ENCODE measurements at places on chromosomes 5 and 9.

GRCh38 chr5:96340357-96340756, 92.7 kb downstream of the PCSK1 start:
- peaks cover 5% of the 10 kb centered on the region for H3K27me3 ChIP-seq
- H3K4me1 ChIP-seq = no peaks in the 10 kb centered on the region
- no peak for DNase-seq

DNA sequence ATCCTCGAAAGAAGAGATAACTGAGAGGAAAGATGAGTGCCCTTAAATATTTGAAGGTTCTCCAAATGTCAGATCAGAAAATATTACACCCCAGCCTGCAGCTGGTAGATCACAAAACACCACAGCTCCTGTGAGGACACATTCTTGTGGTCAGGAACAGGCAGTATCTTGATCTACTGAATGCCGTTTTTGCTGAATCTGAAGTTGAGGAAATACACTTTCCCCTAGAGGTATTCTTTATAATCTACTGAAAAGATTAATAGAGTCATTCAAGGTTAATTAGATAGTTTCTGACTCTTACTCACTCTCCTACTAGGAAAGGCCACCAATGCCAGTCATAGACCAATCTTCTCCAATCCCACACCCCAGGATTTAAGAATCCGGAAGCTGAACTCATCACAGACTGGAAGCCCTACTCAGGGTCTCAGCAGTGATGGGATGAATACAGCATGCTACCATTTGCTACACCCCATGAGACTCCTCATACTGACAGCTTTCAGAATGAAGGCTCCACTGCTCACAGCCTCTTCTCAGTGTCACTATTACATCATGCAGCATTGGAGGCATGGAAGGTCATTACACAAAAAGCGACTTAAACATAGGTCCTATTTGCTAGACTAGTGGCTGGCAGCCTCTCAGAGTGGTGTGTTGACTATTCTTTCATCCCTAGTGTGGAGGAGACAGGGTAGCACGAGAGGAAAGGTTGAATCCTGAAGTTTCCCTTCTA, 143.9 kb upstream of the SLC1A3 start:
- no peaks in the 10 kb centered on the region for H3K27me3 ChIP-seq
- H3K4me1 ChIP-seq = no peaks in the 10 kb centered on the region
- no peaks in the 10 kb centered on the region for H3K36me3 ChIP-seq
- no peak overlapping the region for H3K4me3 ChIP-seq
- DNase-seq = no peak

- DNase-seq = no peak
- peaks cover 46% of the 10 kb centered on the region for H3K4me1 ChIP-seq
- H3K4me3 ChIP-seq = no peak overlapping the region
- H3K27me3 ChIP-seq = no peaks in the 10 kb centered on the region
- H3K36me3 ChIP-seq = no peaks in the 10 kb centered on the region
- no peak overlapping the region for H3K27ac ChIP-seq
Observed at GRCh38 chr5:132499440-132500243, 9.1 kb upstream of the IRF1 start.

- no peak overlapping the region for H3K4me3 ChIP-seq
- DNase-seq = no peak
- H3K27me3 ChIP-seq = peaks cover 7% of the 10 kb centered on the region
- H3K27ac ChIP-seq = no peak overlapping the region
- no peaks in the 10 kb centered on the region for H3K4me1 ChIP-seq
- peaks cover 11% of the 10 kb centered on the region for H3K36me3 ChIP-seq
Observed at GRCh38 chr9:2041736-2042135, 26.6 kb downstream of the SMARCA2 start.

- H3K4me3 ChIP-seq = no peak overlapping the region
- H3K27ac ChIP-seq = no peak overlapping the region
- no peaks in the 10 kb centered on the region for H3K27me3 ChIP-seq
- DNase-seq = no peak
- H3K36me3 ChIP-seq = no peaks in the 10 kb centered on the region
Observed at GRCh38 chr5:88474574-88474973, 205.9 kb upstream of the TMEM161B start.

All from spinal cord (tissue), 10 donors.